Tibial artery (tissue), 4 donors: ENCODE measurements at places on chromosomes 1 and 21.
A peak's percentile ranks its signal among the peaks of the same experiment; 100 is the strongest.

DNA sequence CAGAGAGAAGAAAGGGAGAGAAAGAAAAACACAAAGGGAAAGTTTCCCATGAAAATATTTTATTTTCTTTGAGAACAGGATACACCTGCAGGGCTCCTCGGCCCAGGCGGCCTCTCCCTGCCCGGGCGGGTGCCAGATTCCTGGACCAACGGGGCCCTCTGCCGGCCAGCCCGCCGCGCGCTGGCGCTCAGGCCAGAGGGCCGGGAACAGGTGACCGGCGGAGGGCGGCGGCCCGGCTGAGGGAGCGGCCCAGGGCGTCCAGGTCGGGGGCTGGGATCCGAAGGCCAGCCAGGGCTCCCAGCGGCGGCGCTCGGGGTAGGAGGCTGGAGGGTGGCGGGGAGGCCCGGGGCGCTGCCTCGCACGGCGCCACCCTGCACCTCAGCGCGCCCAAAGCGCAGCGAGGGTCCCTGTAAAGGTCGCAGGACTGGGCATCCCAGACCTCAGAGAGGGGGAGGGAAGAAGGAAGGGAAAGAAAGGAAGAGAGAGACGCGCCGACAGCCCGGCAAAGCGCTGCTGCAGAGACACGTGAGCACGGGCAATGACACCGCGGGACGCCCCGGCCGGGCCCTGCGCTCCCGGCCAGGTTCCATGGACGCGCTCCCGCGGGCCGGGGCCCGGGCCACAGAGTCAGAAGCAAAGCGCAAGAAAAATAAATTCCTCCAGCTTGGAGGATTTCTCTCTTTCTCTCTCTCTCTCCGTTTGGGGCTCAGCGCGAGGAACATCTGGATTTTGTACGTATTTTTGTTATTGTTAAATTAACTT is 927 bp downstream of the WNT9A start:
- DNase-seq = peak; percentile 72

- no peak for DNase-seq
Measured at GRCh38 chr1:54221867-54222484, 22.0 kb downstream of the MRPL37 start.

DNA sequence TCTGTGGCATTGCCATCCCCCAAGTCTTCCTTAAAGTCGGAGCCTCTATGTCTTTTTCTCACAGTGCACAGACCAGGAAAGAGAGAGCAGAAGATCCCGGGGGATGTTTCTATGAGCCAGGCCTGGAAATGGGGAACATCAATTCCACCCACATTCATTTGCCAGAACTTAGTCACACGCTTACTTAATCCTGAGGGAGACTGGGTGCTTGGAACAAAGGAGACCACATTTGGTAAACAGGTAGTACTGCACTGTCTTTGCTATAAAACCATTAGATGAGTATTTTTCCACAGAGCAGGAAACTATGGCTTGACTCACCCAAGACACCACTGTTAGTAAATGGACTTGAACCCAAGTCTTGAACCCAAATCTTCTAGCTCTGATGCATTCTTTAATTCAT is 60.7 kb upstream of the CTTNBP2NL start:
- no peak for DNase-seq

DNA sequence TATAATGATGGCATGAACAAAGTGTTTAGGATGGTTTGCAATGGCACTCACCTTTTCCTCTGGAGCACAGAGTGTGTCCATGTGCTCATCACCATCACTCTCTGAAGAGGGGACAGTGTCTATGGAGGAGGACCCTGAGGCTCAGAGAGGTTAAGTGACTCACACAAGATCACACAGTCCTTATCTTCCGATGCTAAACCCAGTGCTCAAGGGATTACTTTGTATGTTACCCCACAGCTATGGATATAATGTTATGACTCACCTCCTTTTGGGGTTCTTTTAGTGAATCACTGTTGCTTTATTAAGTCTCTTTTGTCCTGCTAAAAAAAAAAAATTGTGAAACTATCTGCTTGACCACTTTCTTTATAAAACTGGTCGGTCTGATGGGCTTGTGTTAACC is 67.6 kb downstream of the TENT5C start:
- DNase-seq = no peak

DNA sequence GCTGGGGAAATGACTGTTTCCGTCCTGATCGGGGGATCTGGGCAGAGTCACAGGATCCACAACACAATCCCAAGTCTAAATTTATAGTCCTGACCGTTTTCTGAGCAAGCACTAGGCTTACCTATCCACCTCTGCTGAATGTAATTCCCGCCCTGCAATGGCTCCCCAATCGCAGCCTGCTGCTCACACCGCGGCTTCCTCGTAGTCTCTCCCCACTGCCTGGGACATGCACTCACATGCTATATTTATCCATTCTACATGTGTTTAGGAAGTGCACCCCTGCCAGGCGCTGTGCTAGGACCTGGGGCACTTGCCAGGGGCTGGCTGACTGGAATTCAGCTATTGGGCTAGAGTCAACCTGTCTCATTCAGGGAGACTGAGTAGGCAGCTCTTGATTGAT is 246.6 kb upstream of the CSF3R start:
- no peak for DNase-seq

DNA sequence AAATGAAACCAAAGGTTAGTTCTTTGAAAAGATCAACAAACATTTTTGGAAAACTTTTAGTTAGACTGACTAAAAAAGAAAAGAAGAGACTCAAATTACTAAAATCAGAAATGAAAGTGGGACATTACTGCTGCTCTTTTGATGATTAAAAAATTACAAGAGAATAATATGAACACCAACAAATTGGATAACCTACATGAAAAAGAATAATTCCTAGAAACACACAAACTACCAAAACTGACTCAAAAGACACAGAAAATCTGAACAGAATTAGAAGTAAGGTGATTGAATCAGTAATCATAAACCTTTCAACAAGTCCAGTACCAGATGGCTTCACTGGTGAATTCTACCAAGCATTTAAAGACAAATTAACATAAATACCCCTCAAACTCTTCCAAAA is 5.6 kb downstream of the KIFAP3 start:
- DNase-seq = no peak

GRCh38 chr1:228837817-228838716 is 102.8 kb downstream of the RHOU start:
- DNase-seq = peak; percentile 47

DNA sequence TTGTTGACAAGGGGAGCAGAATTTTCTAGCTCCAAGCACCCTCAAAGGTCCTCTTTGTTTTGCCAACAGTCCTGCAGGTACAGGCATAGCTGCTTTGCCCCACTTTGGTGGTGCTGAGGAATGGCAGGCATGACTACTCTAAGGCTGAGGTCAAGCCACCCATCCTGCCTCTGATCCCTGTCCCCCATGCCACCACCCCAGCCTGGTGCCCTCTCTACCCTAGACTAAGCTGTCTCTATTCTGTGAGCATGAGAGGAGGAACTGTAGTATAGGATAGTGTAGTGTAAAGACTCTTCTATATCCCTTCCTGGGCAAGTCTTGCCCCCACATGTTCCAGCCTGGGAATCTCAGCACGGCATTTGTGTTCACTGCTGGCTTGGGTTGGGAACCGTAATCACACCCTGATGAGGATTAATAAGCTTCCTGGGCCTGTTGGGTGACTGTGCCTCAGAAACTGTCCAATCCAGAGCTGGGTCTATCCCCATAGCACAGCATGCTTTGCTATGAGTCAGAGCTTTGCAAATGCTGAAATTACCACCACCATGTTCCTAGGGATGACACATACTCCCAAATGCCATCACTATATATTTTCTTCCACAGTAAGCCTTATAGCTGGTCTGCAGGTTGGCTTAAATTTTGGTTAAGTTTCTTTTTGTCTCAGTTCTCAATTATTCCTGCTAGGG is 105.7 kb upstream of the PPP2R5A start:
- no peak for DNase-seq

DNA sequence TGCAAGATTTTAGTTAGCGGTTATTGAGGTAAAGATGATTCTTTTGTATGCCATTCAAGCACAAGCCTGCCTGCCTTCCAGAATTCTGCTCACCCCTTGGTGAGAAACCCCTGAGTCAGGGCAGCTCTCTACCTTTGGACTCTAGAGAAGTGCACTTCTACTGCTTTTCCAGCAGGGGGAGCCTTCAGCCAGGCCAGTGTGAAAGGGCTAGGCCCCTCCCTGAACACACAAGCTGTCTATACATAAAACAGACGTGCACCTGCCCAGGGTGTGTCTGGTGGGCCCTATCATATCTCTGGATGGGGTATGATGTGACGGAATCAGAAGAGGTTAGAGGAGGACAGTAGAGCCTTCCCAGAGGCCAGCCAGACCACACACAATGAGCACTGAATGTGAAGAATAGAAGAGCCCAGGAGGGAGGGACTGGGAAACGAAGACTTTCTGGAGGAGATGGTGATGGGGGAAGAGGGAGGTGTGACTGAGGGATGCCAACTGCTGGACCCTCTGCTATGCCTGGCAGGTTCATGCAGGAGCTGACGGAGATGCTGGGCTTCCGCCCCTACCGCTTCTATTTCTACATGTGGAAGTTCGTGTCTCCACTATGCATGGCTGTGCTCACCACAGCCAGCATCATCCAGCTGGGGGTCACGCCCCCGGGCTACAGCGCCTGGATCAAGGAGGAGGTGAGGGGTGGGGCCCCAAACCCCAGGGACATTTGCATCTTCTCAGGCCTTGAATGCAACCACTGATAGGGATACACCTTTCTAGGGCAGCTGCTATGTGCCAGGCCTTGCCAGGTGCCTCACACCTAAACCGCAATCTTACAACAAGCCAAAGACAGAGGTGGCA is 13.0 kb upstream of the KCNC4 start:
- DNase-seq = no peak
